ENCODE measurements at places on chromosomes 7 and 10.

GRCh38 chr10:23630885-23631284, 192.0 kb downstream of the OTUD1 start:
- DNase-seq, result no peak

DNA sequence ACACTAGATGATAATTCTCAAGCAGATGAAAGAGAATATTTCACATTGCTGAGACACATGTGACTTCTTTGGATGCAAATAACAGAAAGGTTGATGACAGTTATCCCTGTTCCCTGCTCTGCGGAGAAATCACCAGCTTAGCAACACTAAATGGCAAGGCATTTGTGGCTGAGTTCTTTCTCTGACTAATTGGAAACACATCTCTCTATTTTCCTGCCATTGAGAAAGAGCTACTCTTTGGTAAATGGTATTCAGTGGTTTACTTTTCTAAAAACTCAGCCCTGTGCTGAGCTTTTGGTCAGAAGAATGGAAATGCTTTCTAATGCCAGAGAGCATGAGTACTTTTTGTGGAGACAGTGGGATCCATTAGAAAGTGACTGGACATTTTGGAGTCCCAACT, 771.4 kb downstream of the LRMDA start:
- DNase-seq, result no peak

- no peak for DNase-seq
Observed at GRCh38 chr7:42856605-42856987, 55.3 kb downstream of the C7orf25 start.

DNA sequence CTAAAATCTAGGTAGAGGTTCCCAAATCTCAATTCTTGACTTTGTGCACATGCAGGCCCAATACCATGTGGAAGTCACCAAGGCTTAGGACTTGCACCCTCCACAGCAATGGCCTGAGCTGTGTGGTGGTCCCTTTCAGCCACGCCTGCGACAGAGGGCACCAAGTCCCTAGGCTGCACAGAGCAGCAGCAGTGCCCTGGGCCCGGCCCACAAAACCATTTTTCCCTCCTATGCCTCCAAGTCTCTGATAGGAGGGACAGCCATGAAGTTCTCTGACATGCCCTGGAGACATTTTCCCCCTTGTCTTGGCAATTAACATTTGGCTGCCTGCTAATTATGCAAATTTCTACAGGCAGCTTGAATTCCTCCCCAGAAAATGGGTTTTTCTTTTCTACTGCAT, 375.5 kb downstream of the SORCS1 start:
- no peak for DNase-seq

- no peak for DNase-seq
Observed at GRCh38 chr10:119703903-119704508, 21.8 kb upstream of the INPP5F start.

GRCh38 chr7:81469869-81470723, 299.8 kb downstream of the HGF start:
- DNase-seq, result no peak

- no peak for DNase-seq
Observed at GRCh38 chr10:114239117-114239993, at the start of gene VWA2. Gene VWA2, plus strand, starts transcription at chr10:114239254. Its CDS starts 9,460 bp downstream, at chr10:114248714.

DNA sequence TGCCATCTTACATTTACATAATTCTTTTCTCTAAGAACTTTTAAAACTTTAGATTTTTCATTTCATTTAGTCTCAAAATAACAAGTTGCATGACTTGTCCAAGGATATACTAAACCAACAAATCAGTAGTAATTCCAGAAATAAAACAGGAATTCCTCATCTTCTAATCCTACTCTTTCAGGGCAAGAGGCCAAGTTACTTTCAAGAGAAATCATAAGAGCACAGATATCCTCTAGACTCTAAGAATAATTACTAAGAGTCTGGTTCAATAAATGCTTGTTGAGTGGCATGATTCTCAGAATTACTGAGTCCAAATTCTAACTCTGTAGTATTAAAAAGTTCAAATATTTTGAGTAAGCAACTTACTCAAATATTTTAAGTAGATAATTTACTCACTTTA, 12.9 kb downstream of the PDZD8 start:
- no peak for DNase-seq

- DNase-seq, result no peak
Observed at GRCh38 chr7:81789406-81790119, 19.7 kb upstream of the HGF start.
